Non-pigmented ciliary epithelial cell (primary cell): ENCODE measurements at places on chromosomes 3 and 15.

DNA sequence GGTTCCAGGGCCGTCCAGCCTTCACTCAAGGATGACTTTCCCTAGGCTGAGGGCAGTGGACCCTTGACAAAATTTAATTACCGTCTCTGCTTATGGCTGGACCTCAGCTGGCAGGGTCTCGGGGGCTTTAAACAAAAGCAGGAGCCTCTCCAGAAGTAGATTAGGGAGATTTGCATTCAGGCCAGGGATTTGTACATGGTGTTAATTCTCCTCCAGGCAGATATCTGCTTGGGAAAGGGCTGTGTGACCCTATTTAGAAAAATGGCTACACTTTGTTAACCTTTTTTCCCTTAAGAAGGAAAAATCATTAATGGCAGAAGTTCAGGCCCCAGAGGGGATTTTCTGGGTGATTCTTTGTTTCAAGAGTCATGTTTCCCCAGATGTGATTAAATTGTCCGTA, 329.1 kb upstream of the C2CD4B start:
- DNase-seq, result no peak

DNA sequence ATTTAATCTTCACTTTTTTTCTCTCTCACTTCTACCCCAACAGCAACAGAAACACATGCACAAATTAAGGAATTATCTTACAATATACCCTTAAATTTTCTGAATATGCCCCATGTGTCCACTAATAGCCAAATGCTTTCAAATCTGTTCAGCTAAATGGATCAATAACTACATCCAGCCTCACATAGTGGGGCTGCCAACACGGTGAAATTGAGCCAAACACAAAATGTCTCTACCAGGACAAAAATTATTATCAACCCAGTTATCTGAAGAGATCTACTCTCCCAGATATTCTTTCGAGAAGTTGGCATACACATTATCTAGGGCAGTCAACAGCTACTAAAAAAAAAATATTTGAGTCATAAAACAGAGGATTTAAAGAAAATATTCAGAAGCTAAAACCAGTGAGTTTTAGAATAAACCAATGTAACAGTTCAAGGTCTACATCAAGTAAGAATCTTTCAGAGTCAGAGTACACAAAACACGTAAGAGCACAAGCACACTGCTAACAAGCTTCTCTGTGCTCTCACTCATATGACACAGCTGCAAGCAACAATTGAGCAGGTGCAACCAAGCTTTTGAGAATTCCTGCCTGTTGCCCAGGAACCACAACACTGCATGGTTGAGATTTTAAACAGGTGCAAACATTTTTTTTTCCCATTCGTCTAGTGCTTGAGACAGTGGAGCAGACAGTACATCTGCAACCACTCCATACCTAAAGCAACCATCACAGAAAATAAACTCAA, 247.7 kb downstream of the ZBTB20 start:
- DNase-seq, result no peak

DNA sequence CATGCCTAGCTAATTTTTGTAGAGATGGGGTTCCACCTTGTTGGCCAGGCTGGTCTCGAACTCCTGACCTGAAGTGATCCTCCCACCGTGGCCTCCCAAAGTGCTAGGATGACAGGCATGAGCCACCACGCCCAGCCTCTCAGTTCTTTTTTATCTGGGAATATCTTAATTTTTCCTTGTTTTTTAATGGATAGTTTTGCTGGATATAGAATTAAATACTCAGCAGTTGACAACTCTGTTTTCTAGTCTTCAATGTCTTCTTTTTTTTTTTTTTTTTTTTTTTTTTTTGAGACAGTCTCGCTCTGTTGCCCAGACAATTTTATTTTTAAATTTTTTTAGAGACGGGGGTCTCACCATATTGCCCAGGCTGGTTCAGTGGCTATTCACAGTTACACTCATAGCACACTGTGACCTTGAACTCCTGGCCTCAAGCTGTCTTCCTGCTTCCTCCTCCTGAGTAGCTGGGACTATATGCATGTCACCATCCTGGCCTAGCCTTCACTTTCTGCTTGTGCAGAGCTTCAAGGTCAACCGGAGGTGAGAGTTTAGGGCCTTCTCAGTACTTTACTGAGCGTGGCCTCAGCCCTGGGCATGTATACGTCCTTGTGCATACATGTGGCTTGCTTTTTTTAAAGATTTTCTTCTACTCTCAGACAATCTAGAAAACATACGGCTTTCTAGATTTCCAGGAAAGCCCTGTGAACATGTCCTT, 120.5 kb downstream of the ZNF609 start:
- no peak for DNase-seq

GRCh38 chr3:160129459-160130061, 95.7 kb upstream of the C3orf80 start:
- DNase-seq, result peak; percentile 94

GRCh38 chr3:40939030-40939740, 260.1 kb upstream of the CTNNB1 start:
- no peak for DNase-seq

DNA sequence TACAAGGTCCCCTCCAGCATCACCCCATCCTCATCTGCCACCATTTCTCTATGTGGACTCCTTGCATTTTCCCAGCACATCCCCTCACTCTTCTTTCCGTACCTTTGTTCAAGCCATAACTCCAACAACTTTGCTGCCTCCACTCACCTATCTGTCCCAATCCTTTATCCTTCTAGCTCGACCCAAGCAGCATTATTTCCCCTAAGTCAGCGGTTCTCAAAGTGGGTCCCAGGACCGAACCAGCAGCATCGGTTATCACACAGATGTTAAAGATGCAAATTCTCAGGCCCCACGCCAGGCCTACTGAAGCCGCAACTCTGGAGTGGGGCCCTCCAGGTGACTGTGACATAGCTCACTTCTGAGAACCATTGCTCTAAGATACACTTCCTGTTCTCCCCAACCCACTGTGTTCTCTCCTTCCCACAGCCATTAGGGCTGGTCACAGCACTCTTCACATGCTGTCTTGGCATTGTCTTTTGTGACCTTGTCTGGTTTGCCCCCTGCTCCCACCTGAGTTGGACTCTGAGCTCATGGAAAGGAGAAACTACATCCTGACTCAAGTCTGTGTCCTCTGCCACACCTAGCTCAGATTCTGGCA, 56.2 kb downstream of the AAGAB start:
- DNase-seq, result no peak

GRCh38 chr3:61765157-61765876, 203.9 kb downstream of the PTPRG start:
- no peak for DNase-seq

DNA sequence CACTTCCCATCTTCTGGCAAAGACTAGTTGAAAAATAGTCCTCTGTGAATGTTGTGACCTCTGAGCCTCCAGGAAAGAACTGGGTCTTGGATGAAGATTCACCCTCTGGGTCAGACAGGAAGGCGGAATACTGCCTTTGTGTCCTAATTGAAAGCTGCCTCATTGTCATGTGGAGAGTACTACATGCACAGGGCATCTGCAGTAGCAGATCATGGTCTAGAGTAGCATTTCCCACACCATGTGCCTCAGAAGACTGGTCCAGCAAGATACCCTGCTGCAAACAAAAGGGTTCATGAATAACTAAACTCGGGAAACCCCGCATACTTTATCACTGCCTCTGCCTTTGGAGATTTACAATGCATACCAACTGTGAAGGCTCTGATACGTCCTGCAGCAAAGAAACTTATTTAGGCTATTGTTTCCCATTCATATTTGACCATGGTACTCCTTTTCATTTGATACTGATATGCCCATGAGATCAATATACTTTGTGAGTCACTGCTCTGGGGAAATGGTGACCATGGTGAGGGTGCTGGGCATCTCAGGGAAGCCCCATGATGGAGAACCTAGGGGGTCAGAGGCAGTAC, 22.7 kb downstream of the IRAK2 start:
- no peak for DNase-seq

- no peak for DNase-seq
These were observed 7.0 kb upstream of the CTSH start for GRCh38 chr15:78951841-78952238.

GRCh38 chr3:100169201-100169920, 55.1 kb upstream of the FILIP1L start:
- no peak for DNase-seq

DNA sequence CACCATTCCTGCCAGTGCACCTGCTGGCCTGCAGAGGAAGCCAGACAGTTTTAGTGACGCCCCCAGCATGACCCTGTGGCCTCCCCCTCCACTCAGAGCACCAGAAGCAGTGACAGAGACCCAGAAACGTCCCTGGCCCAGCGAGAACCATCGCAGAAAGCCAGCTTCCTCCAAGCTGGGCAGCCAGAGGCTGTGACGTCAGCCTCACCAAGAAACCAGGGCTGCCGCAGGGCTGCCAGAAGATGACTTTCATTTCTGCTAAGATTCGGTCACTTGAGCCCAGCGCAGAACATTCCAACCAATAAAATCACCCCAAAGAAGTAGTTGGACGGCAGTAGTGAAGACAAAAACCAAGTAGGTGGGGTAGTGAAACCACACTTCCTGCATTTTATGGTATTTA, 29.6 kb upstream of the RPL32 start:
- no peak for DNase-seq

DNA sequence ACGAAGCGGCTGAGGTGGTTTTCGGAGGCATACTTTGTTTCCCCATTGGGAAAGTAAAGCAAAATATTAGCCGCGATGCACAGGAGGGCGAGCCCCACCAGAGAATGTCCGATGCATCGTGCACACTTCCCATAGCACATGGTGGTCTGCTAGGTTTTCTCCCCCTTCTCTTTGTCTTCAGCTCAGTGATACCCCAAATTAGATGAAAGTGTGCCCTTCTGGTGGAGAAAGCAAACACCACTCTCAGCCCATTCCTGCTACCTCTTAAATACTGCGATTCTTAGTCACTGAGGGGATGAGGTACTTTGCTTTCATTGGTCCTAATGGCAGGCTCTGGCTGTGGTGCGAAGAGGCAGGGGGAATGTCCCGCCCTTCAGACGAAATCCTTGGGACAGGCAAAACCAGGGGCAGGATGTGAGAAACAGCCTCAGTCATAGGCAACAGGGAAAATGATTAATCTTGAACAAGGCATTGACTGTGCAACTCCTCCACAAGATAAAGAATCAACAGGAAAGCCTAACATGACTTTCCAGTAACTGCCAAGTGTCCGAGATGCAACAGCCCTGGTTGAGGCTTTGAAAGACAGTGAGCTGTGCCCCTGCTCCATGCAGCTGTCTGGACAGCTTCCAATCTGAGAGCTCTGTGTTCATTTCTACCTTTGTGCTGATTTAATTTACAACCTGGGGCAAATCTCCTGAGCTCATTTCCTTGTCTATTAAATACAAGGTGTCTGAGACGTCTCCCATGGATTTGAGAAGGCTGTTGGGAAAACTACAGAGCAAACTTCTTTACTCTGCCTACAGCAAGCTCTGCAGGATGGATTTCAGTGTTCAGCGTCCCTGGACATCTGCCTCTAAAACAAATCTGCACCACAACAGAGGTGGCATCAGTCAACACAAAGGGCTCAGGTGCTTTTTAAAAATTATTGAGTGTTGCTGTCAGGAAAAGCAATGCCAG, at the start of gene TM4SF1:
Gene TM4SF1 (minus strand): TSS at position 242 of the 957 bp plus-strand sequence. CDS start 102 bp downstream, at position 140.
- no peak for DNase-seq

GRCh38 chr3:159789742-159790635, 198.6 kb upstream of the IL12A start:
- DNase-seq, result no peak

- no peak for DNase-seq
These were observed 47.4 kb downstream of the CLSTN2 start for GRCh38 chr3:139982404-139982803.

GRCh38 chr3:46314517-46314916, 39.4 kb upstream of the CCR2 start:
- no peak for DNase-seq

GRCh38 chr3:109050591-109051167, 67.3 kb downstream of the MORC1 start:
- no peak for DNase-seq

GRCh38 chr3:160953686-160954085, 151.5 kb downstream of the B3GALNT1 start:
- no peak for DNase-seq

DNA sequence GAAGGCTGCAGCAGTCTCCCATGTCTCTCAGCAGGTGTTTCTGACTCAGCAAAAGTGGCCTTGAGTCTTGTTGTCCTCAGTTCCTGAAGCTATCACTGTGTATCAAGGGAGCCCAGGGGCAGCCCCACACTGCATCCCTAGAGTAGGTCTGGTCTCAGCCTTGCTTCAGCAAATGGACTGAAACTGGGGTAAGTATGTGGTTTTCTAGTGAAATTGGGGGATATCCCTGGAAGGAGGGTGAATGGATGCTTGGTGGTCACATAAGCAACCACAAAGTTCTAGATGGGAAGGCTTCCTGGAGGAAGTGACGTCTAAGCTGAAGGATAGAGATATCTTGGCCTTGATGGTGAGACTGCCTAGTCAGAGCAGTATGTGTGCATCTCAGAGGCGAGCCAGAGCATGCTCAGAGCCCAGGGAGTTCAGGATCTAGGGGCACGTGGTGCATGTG, 38.4 kb downstream of the TMEM158 start:
- no peak for DNase-seq

- DNase-seq, result no peak
These were observed 419.8 kb upstream of the TPM1 start for GRCh38 chr15:62622775-62623174.

DNA sequence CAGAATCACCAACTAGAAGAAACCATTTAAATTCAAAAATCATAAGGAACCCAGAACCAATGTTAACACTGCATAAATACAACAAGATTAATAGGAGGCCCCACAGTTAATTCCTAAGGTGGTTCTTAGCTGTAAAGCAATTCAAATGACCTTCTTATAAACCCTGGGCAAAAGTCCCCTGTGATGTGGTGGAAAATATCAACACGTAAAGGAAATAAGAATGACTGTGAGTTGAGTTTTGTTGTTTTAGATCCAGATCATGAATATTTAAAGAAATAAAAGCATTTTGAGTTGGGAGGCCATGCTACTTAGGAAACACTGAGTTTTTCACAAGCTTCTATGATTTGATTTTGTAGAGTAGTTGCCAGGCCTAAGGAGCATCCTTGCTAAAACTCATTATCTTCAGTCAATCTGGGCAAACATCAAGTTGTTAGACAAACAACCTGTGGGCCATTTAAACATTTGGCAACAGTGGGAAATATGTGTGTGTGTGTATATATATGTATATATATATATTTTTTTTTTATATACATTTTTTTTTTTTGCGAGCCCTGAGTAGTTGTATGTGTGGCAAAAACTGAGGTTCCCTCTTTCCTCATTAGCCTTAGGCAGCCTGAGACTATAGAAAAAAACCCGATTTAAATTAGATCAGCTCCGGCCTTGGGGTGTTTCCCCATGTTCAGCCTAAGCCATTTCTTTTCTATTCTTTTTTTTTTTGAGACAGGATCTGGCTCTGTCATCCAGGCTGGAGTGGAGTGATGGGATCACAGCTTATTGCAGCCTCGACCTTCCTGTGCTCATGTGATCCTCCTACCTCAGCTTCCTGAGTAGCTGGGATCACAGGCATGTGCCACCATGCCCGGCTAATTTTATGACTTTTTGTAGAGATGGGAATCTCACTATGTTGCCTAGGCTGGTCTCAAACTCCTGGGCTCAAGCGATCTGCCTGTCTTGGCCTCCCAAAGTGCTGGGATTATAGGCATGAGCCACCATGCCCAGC, 8.0 kb upstream of the PXK start:
- no peak for DNase-seq

DNA sequence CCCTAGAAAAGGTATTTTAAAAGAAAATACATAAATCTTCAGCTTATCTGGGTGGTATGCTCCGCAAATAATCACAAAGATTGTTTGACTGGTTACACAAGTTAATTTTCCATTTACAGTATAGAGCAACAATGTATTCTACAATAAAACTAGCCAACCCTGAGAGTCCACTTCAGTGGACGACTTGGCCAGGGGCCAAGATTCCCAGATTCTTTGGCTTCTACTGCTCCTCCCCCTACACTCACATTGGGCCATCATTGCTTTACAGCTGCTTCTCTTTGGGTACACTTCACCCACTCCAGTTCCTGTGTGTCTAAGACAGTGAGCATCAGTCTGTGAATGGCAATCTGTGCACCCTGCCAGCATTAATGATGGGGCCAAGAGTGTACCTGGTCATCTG, 17.2 kb upstream of the PRICKLE2 start:
- no peak for DNase-seq
